ENCODE measurements at places on chromosomes 12 and 14.

DNA sequence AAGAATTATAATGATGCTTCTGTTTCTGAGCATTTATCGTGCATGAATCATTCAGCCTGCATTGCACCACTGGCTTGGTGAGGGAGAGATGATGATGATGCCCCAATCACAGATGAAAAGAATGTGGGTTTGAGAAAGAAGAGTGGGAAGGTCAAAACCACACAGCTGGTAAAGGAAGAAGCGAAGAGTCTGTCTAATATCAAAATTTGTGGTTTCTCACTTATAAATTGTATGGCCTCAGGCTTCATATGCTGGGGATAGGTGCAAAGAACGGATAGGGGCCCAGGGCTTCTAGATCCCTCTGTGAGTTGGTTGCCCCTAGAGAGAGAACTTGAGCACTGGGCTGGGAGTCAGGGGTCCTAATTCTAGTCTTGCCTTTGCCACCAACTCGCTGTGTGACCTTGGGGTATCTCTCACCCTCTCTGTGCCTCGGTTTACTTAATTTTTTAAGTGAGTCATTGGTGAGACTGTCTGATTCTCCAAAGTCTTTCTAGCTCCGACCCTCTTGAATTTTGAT, 2.2 kb downstream of the OASL start:
- DNase-seq, result no peak

GRCh38 chr14:89060191-89060590, 235.7 kb downstream of the TTC8 start:
- DNase-seq, result no peak

GRCh38 chr14:82511399-82511798, 977.7 kb upstream of the SEL1L start:
- DNase-seq, result no peak

- DNase-seq, result no peak
Measured at GRCh38 chr12:27772328-27773049, 7.5 kb upstream of the KLHL42 start.

GRCh38 chr14:93032421-93032936, 83.2 kb downstream of the ITPK1 start:
- no peak for DNase-seq

- DNase-seq, result no peak
Measured at GRCh38 chr12:74171478-74171909, 366.1 kb upstream of the ATXN7L3B start.

DNA sequence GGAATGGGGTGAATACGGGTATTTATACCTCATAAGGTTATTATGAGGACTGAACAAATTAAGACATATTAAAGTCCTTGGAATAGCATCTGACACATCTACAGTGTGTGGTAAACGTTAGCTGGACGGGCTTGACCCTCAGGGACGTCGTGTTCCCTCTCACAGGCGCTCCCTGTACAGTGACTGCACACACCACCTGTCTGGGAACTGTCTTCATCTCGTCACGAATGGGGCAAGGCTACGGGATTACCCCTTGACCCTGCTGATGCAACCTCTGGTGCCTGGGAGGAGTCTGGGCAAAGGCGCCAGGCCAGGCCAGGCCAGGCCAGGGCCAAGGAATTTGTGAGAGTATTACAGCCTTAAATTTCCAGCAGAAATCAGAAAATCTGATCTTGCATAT, 191.1 kb downstream of the CALM1 start:
- DNase-seq, result no peak

DNA sequence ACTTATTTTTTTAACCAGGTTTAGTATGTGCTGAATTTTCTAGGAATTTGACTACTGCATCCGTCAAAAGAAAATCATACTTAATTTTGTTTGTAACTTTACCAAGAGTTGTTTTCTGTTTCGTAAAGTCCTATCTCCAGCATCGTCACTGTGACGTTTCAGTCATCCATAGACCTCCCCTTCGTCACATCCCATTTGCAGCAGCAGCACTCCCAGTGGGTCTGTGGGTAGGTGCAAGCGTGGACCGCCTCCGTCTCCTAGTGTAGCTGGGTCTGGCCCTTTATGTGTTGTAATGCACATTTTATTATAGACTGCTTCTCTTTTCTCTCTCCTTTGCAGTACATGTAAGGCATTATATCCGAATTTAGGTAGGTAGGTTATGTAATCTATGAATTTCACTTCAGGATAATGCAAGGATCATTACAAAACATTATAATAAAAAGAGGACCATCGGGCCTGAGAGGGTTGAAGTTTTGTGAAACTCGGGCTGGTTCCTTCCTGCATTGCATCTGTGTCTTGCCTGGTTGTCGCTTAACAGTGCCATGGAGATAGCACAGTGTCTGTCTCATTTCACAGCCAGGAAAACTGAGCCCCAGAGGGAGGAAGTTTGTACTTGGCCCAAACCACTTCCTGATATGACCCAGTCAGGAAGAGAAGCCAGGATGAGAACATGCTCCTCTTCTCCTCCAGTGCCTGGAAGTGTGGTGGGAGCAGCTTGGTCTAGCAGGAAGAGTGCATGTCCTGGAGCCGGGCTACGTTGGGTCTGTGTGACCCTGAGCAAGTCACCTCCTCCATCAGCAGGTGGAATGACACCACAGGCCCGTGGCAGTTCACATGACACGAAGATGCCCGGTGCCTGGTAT, 41.3 kb downstream of the EVL start:
- DNase-seq, result no peak

DNA sequence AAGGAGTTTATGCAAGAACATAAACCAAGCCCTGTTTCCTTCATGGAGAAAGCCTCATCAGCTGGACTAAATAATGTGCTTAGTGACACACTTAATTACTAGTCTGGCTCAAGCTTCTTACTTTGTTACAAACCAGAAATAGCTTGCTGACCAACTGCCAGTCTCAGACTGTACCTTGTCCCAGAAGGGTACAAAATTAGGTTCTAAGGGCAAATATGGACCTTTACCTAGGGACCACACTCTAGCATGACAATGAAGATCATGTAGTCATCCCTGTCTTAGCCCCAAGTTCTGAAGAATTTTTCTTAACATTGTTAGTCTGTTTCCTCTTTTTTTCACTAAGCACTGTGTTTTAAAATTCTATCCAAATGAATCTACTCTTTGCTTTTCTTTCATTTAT, 2.2 kb downstream of the AMN1 start:
- DNase-seq, result no peak

GRCh38 chr12:123389560-123390351, 5.8 kb downstream of the KMT5A start:
- no peak for DNase-seq

GRCh38 chr12:3246253-3246652, 169.1 kb downstream of the TSPAN9 start:
- DNase-seq, result no peak

DNA sequence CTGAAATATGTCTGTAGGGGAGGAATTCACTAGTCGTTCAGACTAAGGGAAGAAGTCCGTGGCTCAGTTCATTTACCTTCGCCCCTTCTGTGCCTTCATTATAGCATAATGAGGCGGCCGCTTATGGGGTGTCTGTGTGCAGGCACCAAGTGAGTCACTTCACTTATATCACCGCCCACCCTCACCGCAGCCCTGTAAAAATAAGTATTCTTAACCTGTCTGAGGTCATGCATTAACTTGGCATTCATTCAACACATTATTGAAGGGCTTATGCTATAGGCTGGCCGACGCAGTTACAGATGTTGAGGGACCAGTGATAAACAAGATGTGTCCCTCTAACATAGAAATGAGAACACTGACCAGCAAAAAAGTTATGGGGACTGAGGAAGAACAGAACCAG, 47.7 kb upstream of the PTCSC3 start:
- no peak for DNase-seq

DNA sequence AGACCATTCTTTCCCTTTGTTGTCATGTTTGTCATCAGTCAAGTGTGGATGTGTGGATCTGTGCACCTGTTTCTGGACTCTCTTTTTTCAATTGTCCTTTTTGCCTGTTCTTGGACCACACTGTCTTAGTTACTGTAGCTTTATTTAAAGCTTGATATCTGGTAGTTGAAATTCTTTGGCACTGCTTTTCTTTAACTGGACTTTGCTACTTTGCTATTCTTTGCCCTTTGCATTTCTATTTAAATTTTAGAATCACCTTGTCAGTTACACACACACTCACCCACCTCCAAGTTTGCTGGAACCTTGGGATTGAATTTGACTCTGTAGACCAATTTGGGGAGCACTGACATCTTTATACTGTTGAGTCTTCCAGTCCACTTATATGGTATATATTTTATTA, 61.5 kb downstream of the VRK1 start:
- no peak for DNase-seq

DNA sequence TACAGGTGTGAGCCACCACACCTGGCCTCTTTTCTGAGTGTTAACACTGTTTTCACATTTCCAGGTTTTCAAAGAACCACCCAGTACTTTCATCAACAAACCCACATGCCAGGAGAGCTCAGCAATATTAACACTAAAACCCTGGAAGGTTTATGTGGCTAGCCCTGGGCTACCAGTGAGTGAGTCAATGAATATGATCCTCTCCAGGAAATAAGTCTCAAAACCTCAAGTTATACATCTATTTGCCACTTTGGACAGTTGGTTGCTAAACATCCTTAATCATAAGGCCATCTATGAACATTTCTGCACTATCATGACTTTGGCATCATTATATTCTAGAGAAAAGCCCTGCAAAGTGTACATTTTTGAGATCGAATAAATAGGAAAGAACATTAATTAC, 6.3 kb upstream of the CDKL1 start:
- DNase-seq, result no peak

- DNase-seq, result no peak
Measured at GRCh38 chr12:52423035-52423434, 11.1 kb downstream of the KRT75 start.

DNA sequence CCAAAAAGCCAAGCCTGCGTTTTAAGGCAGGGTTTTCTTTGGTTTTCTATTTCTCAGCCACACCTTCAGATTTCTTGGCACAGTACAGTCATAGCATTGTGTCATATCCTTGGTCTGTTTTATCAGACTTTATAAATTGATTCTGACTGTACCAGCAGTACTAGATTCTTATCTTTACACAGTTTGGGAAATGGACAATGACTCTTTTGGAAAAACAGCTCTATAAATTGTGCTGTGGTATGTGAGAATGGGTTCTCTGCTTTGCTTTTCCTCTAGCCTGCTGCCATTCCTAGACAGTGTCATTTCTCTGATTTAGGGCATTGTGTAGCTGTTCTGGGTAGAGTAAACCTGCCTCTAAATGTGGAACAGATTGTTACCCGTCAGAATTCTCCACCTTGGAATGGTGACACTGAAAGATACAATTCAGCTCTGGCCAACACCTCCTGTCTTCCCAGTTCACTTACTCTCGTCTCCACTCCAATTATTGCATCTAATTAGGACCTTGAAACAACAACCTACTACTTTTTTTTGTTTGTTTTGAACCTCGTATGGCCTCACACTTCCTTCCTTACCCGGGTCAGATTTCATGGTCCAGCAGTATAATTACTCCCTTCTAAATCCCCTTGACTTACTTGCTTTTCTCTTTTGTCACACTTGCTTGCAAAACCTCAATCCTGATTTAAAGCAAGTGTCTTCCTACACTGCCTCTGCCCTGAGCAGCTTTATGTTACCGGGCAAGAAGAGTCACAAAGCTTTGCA, 226.3 kb downstream of the ERC1 start:
- DNase-seq, result no peak

GRCh38 chr14:49768301-49769121, 558 bp downstream of the KLHDC2 start:
- peak; percentile 19 for DNase-seq

DNA sequence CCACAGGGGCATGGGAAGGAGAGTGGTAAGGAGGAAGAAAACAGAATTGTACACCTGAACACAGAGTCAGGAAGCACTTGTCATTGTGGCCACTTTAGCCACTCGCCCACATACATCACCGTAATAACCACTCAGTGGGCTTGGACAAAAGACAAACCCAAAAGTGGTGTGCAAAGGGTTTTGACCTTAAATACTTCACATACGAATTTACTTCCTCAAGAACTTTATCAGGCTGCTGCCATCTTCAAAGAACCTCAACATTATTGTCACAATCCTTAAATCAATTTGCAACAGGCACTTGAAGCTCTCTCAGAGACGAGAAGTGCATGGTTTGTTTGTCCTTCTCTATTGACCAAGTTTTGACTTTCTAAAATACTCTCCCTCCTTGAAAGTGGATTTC, 187.3 kb upstream of the EGLN3 start:
- DNase-seq, result no peak

GRCh38 chr14:92531106-92531873, 17.7 kb downstream of the RIN3 start:
- peak; percentile 68 for DNase-seq

GRCh38 chr12:5451251-5451650, 19.3 kb downstream of the NTF3 start:
- DNase-seq, result no peak

- DNase-seq, result no peak
Measured at GRCh38 chr12:112916270-112916669, 9.5 kb downstream of the OAS1 start.

DNA sequence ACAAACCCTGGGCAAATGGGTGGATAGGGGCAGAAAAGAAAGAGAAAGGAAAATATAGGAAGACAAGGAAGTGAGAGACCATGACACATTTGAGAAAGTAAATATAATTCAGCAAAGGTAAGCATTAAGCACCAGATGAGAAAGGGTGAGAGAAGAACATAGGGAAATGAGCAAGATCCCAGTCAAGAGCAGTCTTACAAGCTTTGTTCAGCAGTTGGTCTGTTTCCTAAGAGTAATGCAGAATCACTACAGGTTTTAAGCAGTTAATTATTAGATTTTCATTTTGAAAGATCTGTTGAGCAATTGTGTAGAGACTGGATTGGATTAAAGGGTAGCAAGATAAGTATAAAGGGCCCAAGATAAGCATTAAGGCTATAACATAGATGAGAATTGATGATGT, 146.3 kb downstream of the PLCZ1 start:
- DNase-seq, result no peak

DNA sequence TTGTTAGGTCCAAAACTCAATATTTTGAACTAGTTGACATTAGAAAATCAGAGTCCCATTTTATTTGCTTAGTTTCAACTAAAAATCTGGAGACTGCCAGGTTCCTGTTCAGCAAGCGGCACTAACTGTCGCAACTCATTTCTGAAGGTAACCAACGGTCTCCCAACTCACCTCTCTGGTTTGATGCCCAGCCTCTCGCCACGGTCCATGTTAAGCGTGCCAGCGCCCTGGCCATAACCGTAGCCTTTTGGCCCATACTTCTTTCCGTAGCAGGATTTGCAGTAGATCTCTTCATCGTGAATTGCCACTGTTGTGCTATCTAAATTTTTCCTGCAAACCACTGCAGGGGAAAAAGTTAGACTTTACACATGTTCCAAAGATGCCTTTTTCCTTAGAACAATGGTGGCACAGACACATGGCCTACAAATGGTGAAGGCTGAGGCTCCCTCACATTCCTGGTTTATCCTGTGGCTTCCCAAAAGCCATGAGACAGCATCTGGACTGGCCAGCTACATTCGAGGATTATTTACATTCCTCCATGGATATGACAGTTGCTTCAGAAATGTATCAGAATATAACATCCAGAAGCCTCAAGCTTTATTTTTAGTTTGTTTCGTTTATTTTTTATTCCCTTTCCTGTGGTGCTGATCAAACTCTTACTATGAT, 15.7 kb downstream of the CSRP2 start:
- DNase-seq, result no peak

GRCh38 chr12:7197841-7198240, 8.4 kb downstream of the PEX5 start:
- DNase-seq, result no peak

Data from stimulated activated CD8-positive, alpha-beta memory T cell treated with anti-CD3 and anti-CD28 coated beads, Interleukin-7, amount 100 ng/mL, for 1 hour (primary cell).